ENCODE measurements at places on chromosomes 2 and 18. TPM values are rescaled to one million over a fixed set of nuclear protein-coding genes. Genes with fewer than 3 reads are reported as not detected.

DNA sequence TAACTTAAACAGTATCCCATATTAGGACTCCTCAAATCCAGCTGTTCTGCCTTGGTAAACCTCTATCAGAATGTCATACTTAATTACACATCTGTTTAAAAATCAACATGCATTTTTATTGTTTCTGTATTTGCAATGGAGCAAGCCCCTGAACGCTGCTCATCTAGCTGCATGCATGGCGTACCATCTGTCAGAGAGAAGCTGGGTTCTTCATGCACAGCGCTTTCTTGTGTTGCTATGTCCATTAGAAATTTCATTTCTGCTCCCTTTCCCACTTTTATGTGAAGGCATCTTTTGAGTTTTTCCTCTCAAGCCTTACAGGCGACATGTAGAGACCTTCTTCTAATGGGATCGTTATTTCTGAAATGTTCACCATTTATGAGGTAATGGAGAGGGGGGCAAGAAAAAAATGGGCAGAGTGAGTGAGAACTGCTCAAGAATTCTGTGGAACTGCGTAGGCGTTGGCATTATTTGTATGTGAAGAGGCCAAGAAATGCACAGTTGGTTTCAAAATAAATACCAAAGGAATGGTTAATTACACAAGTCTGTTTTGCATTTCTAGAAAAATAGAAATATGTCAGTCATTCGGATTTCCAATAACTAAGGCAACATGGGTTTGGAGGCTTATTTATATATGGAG is 31.6 kb downstream of the INSIG2 start:
- DNase-seq, result no peak

- no peak for DNase-seq
These were observed 1464.6 kb upstream of the CELF4 start for GRCh38 chr18:39030124-39030655.

The PAIP2B gene
- 1.5 TPM for total RNA-seq

The SNTG2 gene
- not detected for total RNA-seq

DNA sequence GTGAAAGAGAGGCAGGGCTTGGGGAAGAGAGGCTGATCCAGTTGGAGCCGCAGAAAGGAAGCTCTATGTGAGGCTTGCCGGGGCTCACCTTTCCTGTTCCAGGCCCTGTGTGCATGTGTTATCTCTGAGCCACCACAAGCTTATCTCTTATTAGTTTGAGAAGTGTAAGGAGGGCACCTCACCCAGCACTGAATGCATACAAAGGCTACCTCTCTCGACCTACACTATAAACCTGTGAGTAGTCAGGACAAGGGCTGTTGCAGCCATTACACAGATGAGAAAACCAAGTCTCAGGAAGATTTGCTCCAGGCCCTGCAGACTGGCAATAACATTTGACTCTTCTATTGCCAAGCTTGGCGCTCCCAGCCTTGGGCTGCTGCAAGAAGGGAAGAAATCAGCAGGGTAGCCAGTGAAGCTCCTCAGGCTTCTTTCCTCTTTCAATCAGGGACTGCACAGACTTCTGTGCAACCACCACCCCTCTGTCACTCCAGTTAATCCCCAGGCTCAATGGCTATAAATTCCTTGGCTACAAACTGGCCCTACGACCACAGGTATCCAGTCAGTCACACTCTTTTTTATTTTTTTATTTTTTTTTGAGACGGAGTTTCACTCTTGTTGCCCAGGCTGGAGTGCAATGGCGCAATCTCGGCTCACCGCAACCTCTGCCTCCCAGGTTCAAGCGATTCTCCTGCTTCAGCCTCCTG is 73.8 kb downstream of the CLHC1 start:
- DNase-seq, result no peak

The TRIB2 gene
- total RNA-seq, result 31.0 TPM

DNA sequence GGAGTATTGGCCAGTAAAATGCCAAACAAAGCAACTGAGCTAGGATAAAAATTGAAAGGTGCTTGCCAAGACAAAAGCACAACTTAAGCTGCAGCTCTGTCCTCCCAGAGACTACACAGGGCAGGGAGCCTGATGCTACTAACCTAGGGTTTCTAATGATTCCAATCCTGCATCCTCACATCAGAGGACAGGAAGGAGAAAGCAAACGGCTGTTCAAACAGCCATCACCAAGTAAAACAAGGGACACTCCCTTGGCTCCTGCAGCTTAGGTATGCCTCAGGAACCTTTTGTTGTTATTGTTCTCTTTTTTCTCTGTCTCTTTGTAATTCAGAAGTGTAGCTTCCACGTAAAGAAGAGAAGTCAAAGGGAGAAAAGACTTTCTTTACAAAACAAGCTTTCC is 99.5 kb downstream of the TCF4 start:
- no peak for DNase-seq

DNA sequence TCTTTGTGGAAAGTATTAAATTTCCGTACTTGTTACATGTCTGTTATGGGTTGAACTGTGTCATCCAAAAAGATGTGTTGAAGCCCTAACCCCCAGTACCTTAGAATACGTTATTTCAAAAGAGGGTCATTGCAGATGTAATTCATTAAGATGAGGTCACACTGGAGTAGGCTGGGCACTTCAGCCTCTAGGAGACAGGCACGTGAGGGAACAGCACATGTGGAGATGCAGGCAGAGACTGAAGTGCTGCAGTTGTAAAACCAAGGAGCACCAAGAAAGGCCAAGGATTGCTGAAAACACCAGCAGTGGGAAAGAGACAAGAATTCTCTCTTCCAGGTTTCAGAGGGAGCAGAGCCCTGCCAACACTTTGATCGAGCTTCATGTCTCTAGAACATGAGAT is 4.6 kb upstream of the RHBDD1 start:
- DNase-seq, result no peak

GRCh38 chr2:210277133-210277532 is 37.8 kb downstream of the MYL1 start:
- DNase-seq, result no peak

The DHRS9 gene
- total RNA-seq, result not detected

The TLX2 gene
- total RNA-seq, result not detected

GRCh38 chr2:5868931-5869330 is 176.7 kb downstream of the SOX11 start:
- DNase-seq, result no peak

DNA sequence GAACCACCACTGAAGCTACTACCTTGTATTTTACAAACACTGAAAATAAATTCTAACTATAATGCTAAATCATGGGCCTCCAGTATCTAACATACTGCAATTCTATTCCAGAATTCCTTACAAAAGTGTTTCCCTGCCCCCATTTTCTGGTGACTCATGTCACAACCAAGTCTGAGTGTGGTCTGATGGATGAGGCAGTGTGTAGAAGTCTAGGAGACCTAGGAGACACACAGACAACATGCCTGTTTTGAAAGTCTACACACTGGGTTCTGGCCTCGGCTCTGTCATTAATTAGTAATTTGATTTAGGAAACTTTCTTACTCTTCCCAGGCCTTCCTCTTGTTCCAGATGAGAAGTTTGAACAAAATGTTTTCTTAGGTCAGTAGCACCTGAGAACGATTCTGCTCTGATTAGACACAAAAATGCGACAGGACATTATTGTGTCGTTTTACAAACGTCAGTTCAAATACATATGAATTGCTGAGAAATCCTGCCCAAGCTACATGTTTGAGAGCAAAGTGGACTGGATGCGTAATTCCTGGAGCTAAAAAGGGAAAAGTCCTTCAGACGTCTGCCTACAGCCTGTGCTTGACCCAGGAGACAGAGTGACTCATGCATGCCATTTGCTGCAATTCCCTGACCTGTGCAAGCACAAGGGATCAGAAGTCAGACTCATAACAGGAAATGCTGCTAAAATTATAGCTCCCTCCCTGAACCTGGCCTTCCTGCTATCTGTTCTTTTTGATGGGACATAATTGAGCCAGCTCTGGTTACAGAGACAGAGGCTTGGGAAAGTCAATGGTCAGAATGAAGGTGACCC is 494.4 kb downstream of the SOX11 start:
- peak; percentile 92 for DNase-seq

- DNase-seq, result peak; percentile 37
These were observed 202.9 kb upstream of the NT5C1B start for GRCh38 chr2:18792226-18792629.

The KIF5C gene
- 0.17 TPM for total RNA-seq

The PLEK gene
- not detected for total RNA-seq

- no peak for DNase-seq
These were observed 94.8 kb upstream of the TPO start for GRCh38 chr2:1318366-1319009.

DNA sequence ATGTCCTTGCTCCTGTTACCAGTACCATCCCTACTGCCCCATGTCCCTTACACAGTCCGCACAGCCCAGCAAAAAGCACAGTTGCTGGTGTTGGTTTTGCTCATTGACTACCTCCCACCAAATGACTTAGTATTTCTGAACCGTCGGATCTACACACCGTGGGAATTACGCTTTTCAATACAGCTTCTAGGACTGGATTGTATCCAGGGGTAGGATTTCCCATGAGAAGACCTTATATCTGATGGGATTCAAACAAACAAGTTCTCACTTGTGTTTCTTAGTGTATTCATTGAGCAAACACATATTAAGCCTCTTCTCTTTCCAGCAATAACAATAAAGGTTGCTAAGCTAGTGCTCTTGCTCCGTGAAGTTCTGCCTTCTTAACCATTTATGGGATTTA is 25.8 kb downstream of the TRAPPC12 start:
- no peak for DNase-seq

GRCh38 chr2:230904856-230905447 is 20.1 kb downstream of the GPR55 start:
- DNase-seq, result no peak

DNA sequence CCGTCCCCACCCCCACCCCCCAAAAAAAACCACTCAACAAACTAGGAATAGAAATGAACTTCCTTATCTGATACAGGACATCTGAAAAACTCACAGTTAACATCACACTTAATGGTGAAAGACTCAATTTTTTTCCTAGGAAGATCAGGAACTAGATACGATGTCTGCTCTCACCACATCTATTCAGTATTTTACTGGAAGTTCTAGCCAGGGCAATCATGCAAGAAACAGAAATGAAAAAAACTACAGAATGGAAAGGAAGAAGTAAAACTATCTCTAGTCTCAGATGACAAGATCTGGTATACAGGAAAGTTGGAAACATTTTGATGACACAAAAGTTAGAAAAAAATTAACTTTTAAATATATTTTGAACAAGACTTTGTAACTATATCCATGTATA is 114.4 kb upstream of the FZD5 start:
- no peak for DNase-seq

GRCh38 chr2:109646961-109647360 is 32.8 kb downstream of the SOWAHC start:
- DNase-seq, result no peak

GRCh38 chr2:30310371-30310770 is 79.0 kb downstream of the LBH start:
- DNase-seq, result no peak

DNA sequence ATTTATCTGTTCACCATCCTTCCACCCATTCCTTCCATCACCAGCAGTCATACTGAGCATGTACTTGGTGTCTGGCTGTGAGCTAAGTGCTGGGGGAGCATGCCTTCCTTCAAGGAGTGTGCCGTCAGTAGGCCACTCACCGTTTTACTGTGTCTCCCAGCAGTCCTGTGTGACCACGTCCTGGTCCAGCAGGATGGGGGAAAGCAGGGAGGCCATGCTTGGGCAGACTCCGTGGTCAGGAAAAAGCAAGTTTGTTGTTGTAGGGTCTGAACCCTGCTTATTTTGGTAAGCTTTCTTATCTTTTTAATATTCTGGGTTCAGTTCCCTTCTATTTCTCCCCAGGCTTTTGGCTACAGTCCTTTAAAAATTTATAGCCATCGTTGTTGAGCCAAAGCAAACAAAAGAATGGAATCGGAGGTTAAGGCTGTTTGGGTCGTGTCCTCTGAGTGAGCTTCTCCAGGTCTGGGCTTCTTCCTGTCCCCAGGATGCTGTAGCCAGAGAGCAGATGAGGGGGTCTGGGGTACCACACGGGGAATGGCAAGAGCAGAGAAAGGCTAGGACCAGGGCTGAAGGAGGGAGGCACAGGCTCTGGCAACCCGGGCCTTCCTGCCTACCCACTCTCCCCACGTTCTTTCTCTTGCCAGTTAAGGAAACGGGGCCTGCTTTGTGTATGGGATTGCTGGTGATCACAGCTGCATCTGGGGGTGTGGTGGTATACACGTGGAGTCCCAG is 13.5 kb downstream of the SLC30A3 start:
- peak; percentile 36 for DNase-seq

The NEB gene
- 0.26 TPM for total RNA-seq

- DNase-seq, result no peak
These were observed 284.1 kb downstream of the MYCN start for GRCh38 chr2:16224298-16225045.

The RFTN2 gene
- total RNA-seq, result 10.2 TPM

GRCh38 chr2:161391737-161392506 is 24.2 kb upstream of the TBR1 start:
- DNase-seq, result no peak

DNA sequence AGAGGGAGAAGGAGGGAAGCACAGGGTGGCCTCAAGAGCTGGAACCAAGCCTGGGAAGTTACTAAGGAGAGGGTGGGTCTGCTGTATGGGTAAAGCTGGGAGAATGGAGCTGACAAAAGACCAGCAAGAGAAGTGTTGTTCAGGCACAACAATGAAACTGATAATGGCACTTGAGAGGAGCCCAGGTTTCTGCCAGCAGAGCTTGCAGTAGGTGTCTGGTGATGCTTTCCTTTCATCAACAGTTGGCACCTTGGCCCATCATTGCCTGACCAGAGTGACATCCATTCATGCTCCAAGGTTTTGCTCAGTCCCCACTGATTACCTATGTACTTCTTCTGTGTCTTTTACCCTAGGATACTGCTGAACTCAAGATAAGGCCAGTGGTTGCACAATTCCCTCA is 92.9 kb upstream of the CXCR4 start:
- no peak for DNase-seq

DNA sequence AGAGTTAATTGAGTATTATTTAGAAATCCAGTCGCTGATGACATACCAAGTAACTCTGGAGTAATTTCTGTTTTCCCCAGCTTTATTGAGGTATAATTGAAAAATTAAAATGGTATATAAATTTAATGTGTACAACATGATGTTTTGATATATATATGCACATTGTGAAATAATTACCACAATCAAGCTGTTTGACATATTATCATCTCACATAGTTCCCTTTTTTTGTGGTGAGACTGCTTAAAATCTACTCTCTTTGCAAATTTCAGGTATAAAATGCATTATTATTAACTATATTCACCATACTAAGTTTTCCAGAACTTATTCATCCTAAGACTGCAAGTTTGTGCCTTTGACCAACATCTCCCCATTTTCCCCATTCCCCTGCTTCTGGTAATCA is 25.0 kb upstream of the SPAG16 start:
- no peak for DNase-seq

DNA sequence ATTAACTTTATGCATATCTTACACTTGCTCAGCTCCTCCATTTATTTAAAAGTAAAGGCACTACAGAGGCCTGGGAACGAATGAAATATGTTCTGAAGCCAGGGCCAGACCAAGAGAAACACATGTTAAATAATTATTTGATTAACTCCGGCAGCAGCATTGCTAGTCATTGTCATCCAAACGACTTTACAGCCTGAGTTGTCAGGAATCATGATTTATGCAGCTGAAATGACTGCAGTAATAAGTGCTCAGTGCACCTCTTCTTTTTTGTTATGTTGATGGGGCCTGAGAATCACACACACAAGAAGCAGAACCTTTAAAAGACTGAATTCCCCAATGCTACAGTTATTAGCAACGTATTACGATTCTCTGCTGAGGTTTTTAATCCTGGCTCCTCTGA is 58.9 kb downstream of the EPHA4 start:
- DNase-seq, result no peak

All from fibroblast of lung (primary cell).